ENCODE measurements at places on chromosomes 5 and 9. TPM values are rescaled to one million over a fixed set of nuclear protein-coding genes. Genes with fewer than 3 reads are reported as not detected.

DNA sequence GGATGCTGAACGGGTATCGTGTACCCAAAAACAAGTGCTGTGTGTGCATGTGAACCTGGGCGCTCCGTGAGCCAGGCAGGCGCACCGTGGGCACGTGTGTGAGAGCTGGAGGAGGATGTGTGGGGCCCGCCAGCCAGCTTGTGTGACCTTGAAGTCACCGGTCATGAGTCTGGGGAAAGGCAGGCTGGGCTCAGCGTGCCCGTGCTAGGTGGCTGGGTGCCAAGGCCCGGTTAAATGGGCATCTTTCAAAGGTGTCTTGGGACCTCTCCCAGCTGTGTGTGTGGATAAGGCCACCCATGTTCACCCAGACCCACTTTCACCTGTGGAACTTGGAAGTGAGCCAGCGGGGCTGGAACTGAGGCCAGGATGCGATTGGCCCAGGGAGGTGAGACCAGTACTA, 3.4 kb downstream of the KCNT1 start:
- H3K4me1 ChIP-seq: peaks cover 2% of the 10 kb centered on the region
- no peak overlapping the region for H3K27ac ChIP-seq
- H3K27me3 ChIP-seq: no peaks in the 10 kb centered on the region
- H3K4me3 ChIP-seq: no peak overlapping the region
- no peaks in the 10 kb centered on the region for H3K36me3 ChIP-seq

GRCh38 chr9:89603767-89604665, 796 bp upstream of the GADD45G start:
- peaks cover 28% of the 10 kb centered on the region for H3K27me3 ChIP-seq
- peaks cover 23% of the 10 kb centered on the region for H3K4me1 ChIP-seq
- H3K36me3 ChIP-seq: 0 out of 2 replicates have a peak, but pooled peaks cover 6% of the 10 kb centered on the region
- DNase-seq: peak; percentile 90
- H3K4me3 ChIP-seq: peak overlapping the region; percentile 81

DNA sequence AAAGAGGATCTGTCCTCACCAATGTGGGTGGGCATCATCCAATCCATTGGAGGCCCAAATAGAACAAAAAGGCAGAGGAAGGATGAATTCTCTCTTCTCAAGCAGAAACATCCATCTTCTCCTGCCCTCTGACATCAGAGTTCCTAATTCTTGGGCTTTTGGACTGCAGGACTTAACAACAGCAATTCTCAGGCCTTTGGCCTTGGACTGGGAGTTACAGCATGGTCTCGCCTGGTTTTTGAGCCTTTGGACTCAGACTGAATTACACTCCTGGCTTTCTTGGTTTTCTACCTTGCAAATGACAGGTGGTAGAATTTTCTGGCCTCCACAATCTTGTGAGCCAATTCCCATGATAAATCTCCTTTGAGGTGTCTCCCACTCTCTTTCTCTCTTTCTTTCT, 60.5 kb upstream of the CD180 start:
- no peak for DNase-seq
- H3K27ac ChIP-seq: no peak overlapping the region
- H3K4me1 ChIP-seq: 0 out of 2 replicates have a peak, but pooled peaks cover 2% of the 10 kb centered on the region
- no peak overlapping the region for H3K4me3 ChIP-seq
- no peaks in the 10 kb centered on the region for H3K36me3 ChIP-seq

The VLDLR gene
- 40.8 TPM for total RNA-seq

The RMRP gene
- 25,042 TPM for total RNA-seq

- no peaks in the 10 kb centered on the region for H3K36me3 ChIP-seq
- peaks cover 16% of the 10 kb centered on the region for H3K4me1 ChIP-seq
- no peak overlapping the region for H3K27ac ChIP-seq
- H3K4me3 ChIP-seq: no peak overlapping the region
Measured at GRCh38 chr9:116857321-116857720, 170.2 kb downstream of the TRIM32 start.

DNA sequence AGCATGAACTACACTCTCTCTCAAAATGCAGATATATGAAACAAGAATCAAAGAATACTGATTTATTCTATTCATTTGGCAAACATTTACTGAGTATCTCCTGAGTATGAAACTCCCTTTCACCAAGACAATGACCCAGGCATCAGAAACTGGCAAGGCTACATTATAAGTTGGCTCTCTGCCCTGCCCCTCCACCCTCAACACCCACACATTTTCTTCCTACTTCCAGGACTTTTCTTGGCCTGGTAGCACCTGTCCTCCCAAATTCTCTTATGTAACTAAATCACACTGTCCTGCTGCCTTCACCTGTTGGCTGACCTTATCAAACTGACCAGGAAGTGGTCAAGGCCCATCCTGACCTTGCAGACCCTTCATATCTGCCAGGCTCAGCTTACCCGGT, 3.5 kb downstream of the RASEF start:
- H3K36me3 ChIP-seq: peaks cover 8% of the 10 kb centered on the region
- peaks cover 38% of the 10 kb centered on the region for H3K4me1 ChIP-seq
- DNase-seq: no peak
- peaks cover 44% of the 10 kb centered on the region for H3K27me3 ChIP-seq
- no peak overlapping the region for H3K4me3 ChIP-seq

The TSLP gene
- 0.73 TPM for total RNA-seq

- 0 out of 2 replicates have a peak, but pooled peaks cover 2% of the 10 kb centered on the region for H3K4me1 ChIP-seq
- H3K4me3 ChIP-seq: no peak overlapping the region
Measured at GRCh38 chr5:149887622-149888183, 56.9 kb downstream of the PDE6A start.

GRCh38 chr5:161027763-161028162, 175.8 kb upstream of the ATP10B start:
- no peak overlapping the region for H3K27ac ChIP-seq
- no peaks in the 10 kb centered on the region for H3K36me3 ChIP-seq
- H3K4me3 ChIP-seq: no peak overlapping the region
- no peaks in the 10 kb centered on the region for H3K4me1 ChIP-seq

The MLANA gene
- total RNA-seq: not detected

The MARCOL gene
- not detected for total RNA-seq

DNA sequence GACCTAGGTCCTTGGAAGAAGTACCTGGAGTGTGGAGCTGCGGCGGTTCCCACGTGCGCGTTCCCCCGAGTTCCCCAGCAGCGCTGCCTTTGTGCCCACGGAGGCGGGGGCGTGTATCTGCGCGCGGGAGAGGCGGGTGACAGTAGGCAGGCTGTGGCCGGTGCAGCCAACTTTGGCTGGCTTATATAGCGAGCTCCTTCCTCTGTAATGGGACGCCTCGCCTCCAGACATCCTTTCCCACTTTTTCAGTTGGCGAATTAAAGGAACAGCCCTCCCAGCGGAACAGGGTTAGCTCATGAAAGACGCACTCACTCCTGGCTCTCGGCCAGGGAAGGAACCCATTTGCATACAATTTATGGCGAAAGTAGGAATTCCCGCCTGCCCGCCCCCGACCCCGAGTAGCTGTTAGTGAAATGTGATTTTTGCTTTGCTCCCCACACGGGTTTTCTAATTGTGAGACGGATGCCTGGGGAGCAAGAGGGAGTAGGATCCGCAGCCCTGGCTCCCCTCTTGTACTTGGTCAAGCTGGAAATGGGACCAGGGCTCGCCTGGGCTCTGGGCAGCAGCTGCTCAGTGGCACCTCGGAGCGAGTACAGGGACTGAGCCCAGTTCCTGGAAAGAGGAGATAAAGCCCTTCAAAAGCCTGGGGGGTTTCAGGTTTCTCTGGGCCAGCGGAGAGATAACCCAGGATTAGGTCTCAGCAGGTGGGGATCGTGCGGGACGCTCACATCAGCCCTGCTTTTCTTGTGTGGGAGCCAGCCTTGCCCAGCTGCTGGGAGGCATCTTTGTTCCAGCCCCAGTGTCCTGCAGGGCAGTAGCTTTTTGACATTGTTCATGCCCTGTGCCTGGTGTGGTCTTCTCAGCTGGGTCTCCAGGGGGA, at the start of gene TNC:
Gene TNC (minus strand): TSS at position 159 of the 880 bp plus-strand sequence. CDS start 27,139 bp downstream, outside the sequence.
- peaks cover 39% of the 10 kb centered on the region for H3K4me1 ChIP-seq
- H3K27me3 ChIP-seq: peaks cover 91% of the 10 kb centered on the region

DNA sequence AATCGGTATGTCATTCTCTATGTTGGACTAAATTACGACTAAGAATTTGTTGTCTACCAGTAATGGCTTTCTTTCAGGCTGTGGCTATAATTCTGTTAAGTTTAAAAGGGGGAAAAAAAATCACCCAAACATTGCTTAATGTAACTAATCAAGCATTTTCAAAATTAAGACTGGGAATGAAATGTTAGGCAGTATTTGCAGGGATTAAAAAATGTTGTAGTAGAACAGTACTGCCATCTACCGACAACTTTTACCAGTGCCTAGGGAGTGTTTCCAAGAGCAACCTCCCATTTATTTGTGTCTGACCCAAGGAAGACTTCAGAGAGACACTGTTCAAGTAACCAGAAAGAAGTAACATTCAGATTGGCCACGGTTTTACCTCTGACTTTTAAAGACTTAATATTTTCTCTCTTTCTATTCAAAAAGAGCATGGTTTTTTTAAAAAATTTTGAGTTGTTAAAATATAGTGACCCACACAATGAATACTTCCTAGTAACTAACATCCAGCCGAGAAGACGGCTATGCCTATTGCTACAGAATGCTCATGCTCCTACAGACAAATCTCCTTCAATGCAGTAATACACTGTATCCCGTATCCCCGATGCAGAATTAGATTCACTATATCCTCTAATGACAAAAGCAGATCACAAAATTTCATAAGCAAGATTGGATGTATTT, 92.4 kb downstream of the ARL15 start:
- H3K36me3 ChIP-seq: no peaks in the 10 kb centered on the region
- H3K27ac ChIP-seq: no peak overlapping the region
- DNase-seq: no peak
- H3K4me1 ChIP-seq: peaks cover 61% of the 10 kb centered on the region

- no peak overlapping the region for H3K4me3 ChIP-seq
- no peaks in the 10 kb centered on the region for H3K27me3 ChIP-seq
- no peak overlapping the region for H3K27ac ChIP-seq
- peaks cover 4% of the 10 kb centered on the region for H3K36me3 ChIP-seq
- no peak for DNase-seq
- H3K4me1 ChIP-seq: no peaks in the 10 kb centered on the region
Measured at GRCh38 chr9:32248189-32248712, 136.2 kb upstream of the ACO1 start.

The SPINK6 gene
- total RNA-seq: not detected

DNA sequence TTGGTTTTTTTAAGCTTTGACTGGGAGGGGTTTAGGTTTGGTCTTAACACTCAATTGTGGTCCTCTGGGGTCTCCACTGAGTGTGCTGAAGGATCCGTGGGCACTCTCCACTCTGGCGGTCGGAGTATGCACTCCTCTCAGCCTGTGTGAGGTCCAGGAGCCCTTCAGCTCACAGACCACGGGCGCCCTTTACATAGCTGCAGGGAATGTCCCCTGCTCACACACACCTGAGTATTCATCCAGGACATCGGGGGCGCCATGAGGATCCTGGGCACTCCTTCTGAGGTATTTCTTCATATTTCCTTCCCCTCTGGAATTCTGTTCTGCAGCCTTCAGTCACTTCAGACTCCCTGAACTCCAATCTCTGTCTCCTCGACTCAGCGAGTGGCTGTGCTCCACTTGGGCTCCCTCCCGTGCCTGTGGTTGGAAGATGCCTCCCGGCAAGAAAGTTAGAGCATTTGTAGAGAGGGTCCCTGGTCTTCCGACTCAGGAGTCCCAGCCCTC, 12.5 kb downstream of the TRIP13 start:
- H3K36me3 ChIP-seq: peaks cover 86% of the 10 kb centered on the region
- no peak overlapping the region for H3K4me3 ChIP-seq
- no peak for DNase-seq
- H3K4me1 ChIP-seq: no peaks in the 10 kb centered on the region
- H3K27ac ChIP-seq: 0 out of 2 replicates have a peak overlapping the region, but pooled peaks have one; percentile 36
- no peaks in the 10 kb centered on the region for H3K27me3 ChIP-seq

DNA sequence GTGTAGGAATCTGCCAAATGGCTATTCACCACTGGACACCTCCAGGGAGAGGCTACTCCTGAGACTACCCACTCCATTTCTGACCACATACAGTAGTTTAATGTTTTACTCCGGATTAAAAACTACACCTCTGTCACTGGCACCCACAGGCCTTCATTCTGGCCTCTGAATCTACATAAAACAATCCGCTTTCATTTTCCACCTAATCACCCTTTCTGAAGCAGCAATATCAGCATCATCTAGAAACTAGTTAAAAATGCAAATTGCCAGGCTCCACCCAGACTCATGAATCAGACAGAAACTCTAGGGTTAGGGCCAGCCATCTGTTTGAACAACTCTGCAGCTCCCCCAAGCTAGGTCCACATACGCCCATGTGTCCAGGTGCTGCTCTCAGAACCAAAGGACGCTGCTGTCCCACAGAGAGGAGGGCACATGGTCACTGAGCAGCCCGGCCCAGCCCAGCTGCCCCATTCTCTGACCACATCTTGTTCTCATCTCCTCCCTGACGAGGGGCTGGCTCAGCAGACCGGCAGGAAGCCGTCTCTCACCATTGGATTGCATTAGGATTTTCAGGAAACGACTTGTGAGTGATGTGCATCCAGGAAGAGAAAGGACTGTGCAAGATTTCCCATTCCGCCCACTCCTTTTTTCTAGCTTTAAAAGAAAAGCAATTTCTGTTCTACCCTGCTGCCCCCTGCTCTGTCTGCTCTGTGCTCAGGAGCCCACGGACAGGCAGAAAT, 34.7 kb downstream of the ADAM19 start:
- no peak overlapping the region for H3K4me3 ChIP-seq
- no peak for DNase-seq
- peaks cover 19% of the 10 kb centered on the region for H3K4me1 ChIP-seq
- H3K27me3 ChIP-seq: no peaks in the 10 kb centered on the region

- H3K27ac ChIP-seq: peak overlapping the region; percentile 66
- H3K4me1 ChIP-seq: peaks cover 14% of the 10 kb centered on the region
- no peak overlapping the region for H3K4me3 ChIP-seq
- H3K27me3 ChIP-seq: no peaks in the 10 kb centered on the region
Measured at GRCh38 chr5:119049824-119050449, 20.9 kb upstream of the DMXL1 start.

DNA sequence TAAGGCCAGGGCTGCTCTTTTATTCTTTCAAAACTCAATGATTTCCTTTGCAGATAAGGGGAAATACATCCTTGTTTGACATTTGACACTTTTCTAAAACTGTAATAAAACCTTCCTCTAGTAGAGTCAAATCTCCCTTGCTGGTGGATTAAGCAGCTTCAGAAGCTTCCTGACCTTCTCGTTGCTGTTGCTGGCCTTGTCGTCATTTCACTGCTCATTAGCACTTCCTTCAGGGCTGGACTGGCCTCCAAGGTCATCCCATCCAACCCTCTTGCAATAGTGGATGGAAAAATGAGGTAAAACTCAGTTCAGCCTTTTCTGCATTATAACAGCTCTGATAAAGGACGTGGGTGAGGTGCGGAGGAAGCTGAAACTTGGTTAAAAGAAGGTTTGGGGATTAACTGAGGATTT, 1.1 kb upstream of the ADAMTSL1 start:
- peak overlapping the region; percentile 60 for H3K4me3 ChIP-seq
- H3K27me3 ChIP-seq: no peaks in the 10 kb centered on the region
- H3K4me1 ChIP-seq: peaks cover 50% of the 10 kb centered on the region
- DNase-seq: no peak
- peaks cover 8% of the 10 kb centered on the region for H3K36me3 ChIP-seq

The HTR1A gene
- total RNA-seq: 0.46 TPM

GRCh38 chr5:7781899-7782298, 69.0 kb downstream of the CFAP90 start:
- peaks cover 55% of the 10 kb centered on the region for H3K4me1 ChIP-seq
- H3K27ac ChIP-seq: peak overlapping the region; percentile 6
- H3K27me3 ChIP-seq: no peaks in the 10 kb centered on the region
- peaks cover 63% of the 10 kb centered on the region for H3K36me3 ChIP-seq
- DNase-seq: no peak
- H3K4me3 ChIP-seq: no peak overlapping the region

The FAM153A gene
- 6.0 TPM for total RNA-seq
